ENCODE measurements at places on chromosomes 3 and 15.

DNA sequence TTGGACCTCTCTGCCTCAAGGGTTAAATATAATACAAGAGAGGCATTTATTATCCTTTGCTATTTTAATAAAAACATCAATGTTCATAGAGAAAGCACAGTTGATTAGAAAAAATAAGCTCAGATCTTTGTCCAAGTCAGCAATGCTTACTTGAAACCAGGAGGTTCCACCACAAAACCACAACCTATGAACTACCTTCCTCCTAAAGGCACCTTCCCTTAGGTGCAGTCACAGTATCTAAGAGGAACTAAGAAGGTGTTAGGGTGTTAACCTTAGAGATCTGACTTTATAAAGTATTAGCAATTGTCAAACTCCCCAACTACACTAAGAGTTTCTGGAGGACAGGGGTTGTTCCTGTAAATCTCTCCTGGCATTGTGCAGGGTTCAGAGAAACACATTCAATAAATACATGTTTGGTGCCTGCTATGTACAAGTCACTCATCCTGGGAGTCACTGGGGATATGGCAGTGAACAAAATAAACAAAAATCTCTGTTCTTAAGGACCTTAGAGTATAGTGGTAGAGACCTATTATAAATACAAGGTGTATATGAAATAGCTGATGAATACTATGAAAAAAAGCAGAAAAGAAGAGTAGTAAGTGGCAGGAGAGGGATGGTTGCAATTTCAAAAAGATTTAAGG is 208.6 kb downstream of the NFKBIZ start:
- DNase-seq = peak; percentile 72

GRCh38 chr3:129065016-129065719 is 4.6 kb downstream of the GP9 start:
- no peak for DNase-seq

DNA sequence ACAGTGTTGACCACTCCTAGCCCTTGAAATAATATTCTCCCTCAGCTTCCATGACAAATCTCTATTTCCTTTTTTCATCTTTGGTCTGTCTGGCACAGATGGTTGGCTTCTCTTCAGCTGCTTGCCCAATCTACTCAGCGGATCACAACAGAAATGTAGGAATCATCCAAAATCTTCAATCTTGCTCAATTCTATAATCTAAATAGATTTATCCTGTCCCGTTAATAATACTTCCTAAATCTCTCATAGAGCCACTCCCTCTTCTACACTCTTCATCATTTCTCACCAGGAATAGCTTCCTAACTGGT is 3.8 kb downstream of the PEAK1 start:
- DNase-seq = no peak

GRCh38 chr3:133914839-133915600 is 19.3 kb upstream of the RAB6B start:
- no peak for DNase-seq

GRCh38 chr15:36905908-36906307 is 194.4 kb downstream of the MEIS2 start:
- DNase-seq = no peak

DNA sequence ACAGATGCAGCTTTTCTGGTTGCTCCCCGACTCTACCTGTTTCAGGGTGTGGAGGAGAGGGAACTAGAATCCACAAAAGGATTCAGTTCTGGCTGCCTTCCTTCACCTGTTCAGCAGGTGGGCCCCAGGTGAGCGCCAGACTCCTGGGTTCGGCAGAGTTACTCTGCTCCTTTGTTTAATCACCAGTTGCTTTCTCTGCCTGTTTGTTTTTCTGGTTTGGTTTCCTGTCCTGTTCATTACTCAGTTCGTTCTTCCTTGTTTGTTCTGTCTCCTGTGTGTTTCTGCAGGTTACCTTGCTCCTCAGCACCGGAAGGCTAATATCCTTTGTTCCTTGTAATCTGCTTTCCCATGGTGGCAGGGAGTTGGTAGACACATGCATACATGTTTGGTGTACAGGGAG is 508.5 kb upstream of the ATP11B start:
- DNase-seq = no peak

GRCh38 chr3:7536921-7537320 is 676.0 kb downstream of the GRM7 start:
- no peak for DNase-seq

DNA sequence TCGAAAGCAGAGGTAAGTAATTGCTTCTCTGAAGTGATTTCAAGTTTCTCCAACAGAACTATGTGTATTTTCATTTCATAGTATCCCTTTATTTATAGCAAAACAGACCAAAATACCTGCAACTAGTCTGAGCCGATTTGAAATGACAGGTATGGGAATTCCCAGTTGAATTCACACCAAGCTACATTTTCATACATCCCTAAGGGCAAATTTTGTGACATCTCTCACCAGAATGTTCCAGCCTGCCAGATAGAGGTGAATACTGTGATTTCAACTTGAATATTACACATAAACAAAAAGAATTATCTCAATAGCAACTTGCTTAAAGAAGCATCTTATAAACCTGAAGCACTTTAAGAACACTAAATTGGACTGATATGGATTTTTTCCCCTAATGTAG is 235.7 kb downstream of the SLC9A9 start:
- no peak for DNase-seq

GRCh38 chr3:110456001-110456400 is 615.6 kb upstream of the NECTIN3 start:
- no peak for DNase-seq

- no peak for DNase-seq
Measured at GRCh38 chr3:150059241-150059640, 88.5 kb upstream of the PFN2 start.

- peak; percentile 7 for DNase-seq
Measured at GRCh38 chr15:45136378-45136764, 6.6 kb downstream of the DUOX1 start.

DNA sequence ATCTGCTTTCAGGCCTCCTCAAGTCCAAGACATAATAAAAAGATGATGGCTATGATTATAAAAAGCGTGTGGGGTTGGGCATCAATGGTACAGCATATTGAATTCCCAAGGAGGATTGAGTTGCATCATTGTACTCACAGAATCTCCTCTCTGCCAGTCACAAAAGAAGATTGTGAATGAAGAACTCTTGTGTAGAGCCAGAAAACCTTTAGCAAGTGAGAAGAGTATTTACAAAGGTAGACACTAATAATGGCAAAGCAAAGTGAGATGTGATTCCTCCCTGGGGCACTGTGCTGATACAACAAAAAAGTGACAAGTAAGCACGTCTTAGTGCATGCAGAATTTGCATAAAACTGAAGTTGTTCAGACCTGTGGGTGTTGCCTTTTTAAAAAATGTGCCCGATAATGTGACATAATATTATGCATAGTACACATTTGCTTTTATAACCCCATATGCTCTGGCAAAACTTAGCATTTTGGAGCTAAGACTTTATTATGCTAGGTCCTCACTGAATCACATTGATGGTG is 291.2 kb upstream of the TBC1D5 start:
- DNase-seq = no peak

- DNase-seq = no peak
Measured at GRCh38 chr15:81723113-81723651, 322.6 kb downstream of the MEX3B start.

DNA sequence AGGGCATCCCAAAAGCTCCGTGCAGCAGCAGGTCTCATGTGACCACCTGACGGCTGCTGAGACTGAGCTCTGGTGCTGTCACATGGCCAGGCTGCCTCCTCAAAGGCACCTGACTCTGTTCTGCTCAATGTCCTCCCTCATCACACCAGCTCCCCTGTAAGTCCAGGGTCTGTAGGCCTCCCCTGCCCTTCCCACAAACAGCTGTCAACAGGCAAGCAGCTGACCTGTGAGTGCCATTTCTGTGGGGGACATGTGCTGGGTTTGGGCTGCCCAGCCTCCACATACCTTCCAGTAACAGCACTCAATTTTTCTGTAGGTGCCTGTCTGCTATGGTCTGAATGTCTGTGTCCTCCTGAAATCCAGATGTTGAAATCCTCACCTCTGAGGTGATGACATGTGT is 11.2 kb downstream of the NUP210 start:
- DNase-seq = no peak

- DNase-seq = no peak
Measured at GRCh38 chr3:8657804-8658305, 13.3 kb upstream of the SSUH2 start.

DNA sequence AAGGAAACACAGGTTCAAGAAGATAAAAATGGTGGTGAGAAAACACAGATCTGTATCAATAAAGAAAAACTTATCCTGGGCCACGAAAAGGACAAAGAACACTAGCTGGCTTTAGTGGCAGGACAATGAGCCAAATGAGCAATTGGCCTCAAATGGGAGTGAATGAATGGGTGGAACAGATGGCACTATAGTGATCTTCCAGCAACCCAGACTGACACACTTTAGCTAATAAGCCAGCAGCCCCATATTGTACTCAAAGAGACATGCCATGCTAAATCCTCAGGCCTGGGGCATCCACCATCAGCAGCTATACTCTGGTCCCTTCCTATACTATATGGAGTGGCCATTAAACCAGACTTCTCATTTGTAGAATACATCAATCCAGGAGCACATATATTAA is 60.0 kb upstream of the GADL1 start:
- no peak for DNase-seq

DNA sequence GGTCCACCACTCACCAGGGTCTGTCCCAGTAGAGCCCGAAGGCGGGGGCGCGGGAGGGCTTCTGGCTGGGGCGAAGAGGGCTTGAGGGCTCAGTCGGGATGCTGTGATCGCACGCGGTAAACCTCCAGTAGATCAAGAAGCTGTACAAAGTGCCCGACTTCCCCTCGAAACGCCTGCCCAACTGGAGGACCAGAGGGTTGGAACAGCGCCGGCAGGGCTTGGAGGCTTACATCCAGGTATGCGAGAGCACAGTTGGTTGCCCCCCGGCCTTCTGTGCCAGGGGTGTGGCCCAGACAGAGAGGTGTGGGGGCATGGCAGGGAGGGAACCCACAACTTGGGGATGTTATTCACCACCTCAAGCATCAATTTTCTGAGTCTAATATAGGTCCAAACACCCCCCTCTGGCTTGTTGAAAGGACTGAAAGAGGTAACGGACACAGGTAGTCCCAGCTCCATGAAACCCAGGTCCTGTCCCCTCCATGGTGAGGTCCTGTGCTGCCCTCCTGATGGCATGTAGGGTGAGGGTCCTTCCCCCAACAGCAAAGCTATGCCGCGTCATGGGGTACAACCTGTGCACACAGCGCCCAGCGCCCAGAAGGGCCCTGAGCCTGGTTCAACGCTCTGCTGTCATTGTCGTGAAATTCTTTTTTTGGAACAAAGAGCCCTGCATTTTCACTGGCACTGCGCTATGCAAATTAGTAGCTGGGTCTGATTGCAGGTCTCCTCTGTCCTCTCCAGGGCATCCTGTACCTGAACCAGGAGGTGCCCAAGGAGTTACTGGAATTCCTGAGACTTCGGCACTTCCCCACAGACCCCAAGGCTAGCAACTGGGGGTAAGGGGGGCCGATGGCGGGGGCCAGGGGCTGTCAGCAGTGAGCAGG is 1.2 kb downstream of the SNX22 start:
- no peak for DNase-seq

GRCh38 chr3:70501561-70501960 is 189.1 kb upstream of the MDFIC2 start:
- DNase-seq = no peak

DNA sequence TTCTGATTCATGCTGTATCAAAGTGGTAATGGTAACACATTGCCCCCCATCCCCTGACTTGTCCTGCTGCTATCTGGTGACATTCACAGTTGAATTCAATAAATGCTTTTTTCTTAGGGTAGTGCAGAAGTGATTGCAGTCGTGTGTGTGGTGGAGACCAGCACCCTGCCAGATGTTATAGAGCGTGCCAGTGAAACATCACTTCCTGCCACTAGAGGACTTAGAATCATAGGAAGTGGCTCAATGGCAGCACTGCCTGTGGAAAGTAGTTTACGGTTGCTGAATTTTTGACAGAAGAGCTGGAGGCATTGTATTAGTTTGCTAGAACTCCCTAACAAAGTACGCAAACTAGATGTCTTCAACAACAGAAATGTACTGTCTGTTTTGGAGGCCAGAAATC is 37.4 kb upstream of the P2RY12 start:
- no peak for DNase-seq

DNA sequence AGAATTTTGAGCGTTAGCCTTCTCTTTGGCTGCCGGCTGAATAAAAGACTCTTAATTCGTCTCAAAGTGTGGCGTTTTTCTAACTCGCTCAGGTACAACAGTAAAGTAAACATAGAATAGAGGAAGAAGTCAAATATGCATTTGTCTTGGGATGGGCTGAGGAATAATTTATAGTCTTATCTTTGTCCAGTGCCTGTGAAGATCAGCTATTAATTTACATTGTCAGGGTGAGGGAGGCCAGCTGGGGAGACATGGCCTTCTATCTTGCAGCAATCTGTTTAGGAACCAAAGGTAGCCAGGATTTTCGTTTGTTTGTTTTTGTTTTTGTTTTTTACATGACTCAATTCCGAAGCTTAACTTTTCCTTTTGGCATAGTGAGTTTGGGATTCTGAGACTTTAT is 100.2 kb downstream of the VPS8 start:
- no peak for DNase-seq

DNA sequence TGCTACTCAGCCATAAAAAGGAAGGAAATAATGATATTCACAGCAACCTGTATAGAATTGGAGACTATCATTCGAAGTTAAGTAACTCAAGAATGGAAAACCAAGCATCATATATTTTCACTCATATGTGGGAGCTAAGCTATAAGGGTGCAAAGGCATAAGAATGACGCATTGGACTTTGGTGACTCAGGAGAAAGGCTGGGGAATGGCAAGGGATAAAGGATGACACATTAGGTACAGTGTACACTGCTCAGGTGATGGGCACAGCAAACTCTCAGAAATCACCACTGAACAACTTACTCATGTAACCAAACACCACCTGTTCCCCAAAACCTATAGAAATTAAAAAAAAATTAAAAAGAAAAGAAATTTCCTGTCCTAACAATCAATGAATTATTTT is 42.7 kb downstream of the ALCAM start:
- DNase-seq = no peak

DNA sequence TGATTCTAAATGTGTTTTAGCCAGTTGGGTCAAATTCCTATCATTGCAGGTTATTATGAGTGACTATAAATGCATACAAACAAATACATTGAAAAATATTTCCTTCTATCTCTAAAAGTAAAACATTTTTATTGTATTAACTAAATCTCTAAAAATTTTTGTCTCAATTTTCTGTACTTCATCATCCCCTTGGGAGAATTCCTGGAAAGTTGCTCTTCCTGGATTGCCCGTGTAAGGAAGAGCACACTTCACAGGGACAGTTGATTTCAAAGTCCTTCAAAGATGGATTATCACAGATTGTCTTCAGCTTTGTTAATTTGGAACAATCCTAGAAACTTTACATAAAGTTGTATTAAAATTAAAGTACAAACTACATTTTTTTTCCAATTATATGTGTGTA is 595.6 kb downstream of the ROBO1 start:
- no peak for DNase-seq

GRCh38 chr15:74449095-74449494 is 11.9 kb downstream of the UBL7 start:
- DNase-seq = no peak

GRCh38 chr15:38299216-38299615 is 46.6 kb downstream of the SPRED1 start:
- no peak for DNase-seq

DNA sequence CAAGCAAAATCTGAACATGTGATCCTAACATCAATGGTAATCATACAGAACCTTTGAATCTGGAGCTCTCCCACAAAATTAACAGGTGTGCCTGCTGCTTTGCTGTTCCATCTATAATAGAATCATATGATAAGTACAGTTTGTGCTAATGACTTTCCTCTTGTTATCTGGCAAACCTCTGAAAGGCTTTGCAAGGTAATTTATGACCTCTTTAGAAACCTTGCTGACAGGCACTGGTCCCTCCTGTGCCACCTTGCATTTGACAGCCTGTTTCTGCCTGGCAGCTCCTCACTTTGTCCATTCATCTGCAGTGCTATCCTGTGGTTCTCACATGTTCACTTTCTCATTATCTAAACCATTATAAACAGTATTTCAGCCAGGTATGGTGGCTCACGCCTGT is 10.2 kb upstream of the HTR3C start:
- no peak for DNase-seq

Measured in CD4-positive, alpha-beta T cell treated with Interleukin-17A for 1 hour (primary cell).